Left lobe of liver (tissue), 2 donors: ENCODE measurements at places on chromosomes 5 and 9.

GRCh38 chr9:134502809-134503211 lies 138.8 kb upstream of the COL5A1 start:
- DNase-seq: no peak

DNA sequence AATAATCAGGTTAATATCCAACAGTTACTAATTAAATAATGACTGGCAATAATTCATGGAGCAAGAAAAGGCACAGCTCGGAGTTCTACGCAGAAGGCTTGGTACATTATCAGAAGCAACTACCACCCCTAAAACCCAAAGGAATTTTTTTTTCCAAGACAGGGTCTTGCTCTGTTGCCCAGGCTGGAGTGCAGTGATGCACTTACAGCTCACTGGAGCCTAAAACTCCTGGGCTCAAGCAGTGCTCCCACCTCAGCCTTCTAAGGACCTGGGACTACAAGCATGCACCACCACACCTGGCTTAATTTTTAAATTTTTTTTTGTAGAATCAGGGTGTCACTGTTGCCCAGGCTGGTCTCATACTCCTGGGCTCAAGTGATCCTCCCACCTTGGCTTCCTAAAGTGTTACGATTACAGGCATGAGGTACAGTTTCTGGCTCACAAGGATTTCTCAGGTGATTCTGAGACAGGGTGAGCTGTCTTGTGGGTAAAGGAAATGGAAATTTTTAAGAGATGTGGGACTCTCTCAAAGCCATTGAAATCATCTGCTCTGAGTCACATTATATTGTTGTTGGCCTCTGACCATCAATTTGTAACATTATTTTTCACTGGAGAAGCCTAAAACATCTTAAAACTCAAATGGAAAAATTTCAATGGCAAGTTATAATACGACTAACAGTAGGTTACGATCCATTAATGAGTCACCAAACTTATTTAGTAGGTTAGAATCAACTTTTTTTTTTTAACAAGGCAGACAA lies 19.7 kb upstream of the HSDL2 start:
- DNase-seq: no peak

DNA sequence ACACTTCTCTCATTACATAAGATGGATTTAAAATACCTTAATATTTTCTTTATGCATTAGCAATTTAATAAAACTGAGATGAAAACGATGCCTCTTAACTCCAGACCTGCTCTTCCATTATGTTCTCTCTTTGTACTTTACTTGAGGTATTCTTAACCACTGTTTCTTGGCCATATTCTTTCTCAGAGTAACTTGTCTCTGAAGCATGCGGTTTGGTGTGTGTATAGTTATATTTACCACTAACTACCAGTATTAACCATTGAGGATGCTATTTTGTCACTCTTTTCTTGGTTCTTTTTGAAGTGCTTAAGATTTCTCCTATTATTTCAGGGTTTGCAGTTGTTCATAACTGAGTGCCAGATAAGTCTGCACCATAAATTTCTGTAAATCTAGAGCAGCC lies 17.9 kb downstream of the TMEM167A start:
- DNase-seq: no peak

- peak; percentile 55 for DNase-seq
Observed at GRCh38 chr9:14315875-14316601, 2.1 kb upstream of the NFIB start.

DNA sequence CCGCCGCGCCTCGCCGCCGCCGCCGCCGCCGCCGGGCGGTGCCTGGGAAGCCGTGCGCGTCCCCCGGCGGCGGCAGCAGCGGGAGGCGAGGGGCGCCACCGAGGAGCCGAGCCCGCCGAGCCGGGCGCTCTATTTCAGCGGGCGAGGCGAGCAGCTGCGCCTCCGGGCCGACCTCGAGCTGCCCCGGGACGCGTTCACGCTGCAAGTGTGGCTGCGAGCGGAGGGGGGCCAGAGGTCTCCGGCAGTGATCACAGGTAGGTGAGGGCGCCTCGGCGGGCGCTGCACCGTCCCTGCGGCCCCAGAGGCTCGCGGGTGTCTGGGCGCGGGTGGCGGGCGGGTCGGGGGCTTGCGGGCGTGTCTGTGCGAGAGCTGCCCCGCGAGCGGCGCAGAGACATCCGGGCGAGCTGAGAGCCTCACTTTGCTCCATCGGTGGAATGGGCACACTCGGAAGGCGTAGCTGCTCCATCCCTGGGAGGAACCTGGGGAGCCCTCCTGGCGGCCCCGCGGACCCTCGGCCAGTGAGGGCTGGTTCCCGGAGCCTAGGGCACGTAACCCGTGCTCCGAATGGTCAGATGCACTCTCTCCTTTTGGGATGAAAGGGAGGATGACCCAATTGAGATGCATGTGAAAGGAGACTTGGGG lies 864 bp downstream of the PAPPA start:
- no peak for DNase-seq

DNA sequence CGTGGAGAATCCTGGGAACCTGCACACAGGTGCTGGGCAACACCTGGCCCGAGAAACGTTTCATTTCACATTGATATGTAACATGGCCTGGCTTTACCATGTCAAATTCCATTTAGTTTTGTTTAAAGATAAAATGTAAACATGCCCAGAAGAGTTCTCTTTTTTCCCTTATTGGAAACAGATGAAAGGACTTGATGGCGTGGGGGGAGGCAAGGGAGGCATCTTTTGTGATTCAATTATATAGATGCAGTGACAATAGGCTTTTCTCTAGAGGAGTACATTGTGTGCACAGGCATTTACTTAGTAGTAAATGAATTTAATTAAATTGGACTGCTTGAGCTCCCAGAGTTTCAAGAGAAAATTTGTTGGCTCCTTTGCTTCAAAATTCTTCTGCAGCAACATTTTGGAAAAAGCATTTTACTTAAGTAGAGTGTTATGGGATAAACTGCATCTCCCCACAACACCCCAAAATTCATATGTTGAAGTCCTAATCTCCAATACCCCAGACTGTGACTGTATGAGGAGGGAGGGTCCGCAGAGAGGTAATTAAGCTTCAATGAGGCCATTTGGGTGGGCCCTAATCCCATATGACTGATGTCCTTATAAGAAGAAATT lies 254.3 kb upstream of the NFIL3 start:
- DNase-seq: no peak

DNA sequence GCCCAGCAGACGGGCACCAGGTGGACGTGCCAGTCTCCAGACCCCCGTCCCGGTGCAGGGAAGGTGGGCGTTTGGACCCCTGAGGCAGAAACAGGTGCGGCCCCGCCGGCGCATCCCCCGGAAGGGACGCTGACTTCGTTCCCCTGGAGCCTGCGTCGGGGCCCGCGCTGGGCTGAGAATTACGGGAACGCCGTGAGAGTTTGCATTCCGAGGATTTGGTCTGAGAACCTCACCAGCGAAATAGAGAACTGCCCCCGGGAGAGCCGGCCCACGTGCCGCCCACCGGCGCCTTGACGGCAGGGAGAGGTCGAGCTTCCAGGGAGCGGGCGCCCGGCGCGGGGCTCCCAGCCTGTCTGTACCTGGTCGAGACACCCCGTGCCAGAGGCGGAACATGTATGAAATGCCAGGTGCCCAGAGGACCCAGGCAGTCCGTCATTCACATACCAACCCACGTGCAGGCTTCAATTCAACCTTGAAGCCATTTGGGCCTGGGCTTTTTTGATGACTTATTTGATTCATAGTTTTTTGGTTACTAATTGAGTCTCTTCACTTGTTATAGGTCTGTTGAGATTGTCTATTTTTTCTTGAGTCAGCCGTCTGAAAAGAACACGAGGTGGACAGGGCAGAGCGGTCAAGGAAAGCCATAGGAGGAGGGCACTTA lies 877 bp upstream of the CAMSAP1 start:
- no peak for DNase-seq

GRCh38 chr5:36066540-36067210 lies at the start of gene UGT3A2:
Gene UGT3A2, minus strand, starts transcription at chr5:36066882. Its CDS starts 93 bp downstream, at chr5:36066789.
- no peak for DNase-seq

- DNase-seq: no peak
Observed at GRCh38 chr5:137712139-137712667, 23.7 kb downstream of the KLHL3 start.

DNA sequence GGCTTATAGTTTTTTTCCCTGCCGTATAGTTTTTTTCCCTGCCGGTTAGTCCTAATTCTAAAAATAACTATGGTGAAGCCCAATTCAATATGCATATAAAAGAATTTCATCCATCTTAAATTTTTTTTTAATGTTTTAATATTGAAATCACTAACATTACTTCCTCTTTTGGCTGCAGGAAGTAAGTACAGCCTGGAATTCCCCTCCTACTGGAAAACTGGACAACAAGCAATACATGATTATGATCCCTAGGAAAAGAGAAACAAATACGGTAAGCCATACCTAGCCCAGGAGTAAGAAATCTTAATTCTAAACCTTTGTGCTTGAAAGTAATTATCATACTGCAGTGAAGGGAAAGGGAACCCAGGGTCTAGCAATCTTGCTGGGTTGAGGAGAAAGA lies 119.0 kb downstream of the NR3C1 start:
- no peak for DNase-seq

- DNase-seq: peak; percentile 50
Observed at GRCh38 chr5:177132136-177133095, 1.2 kb upstream of the NSD1 start.

- DNase-seq: no peak
Observed at GRCh38 chr5:75363111-75363510, 26.1 kb downstream of the HMGCR start.

GRCh38 chr5:168312606-168313295 lies 21.3 kb downstream of the WWC1 start:
- DNase-seq: no peak

- DNase-seq: no peak
Observed at GRCh38 chr9:130845901-130846481, 10.9 kb downstream of the ABL1 start.

- DNase-seq: peak; percentile 87
Observed at GRCh38 chr5:136058039-136058971, 29.5 kb downstream of the TGFBI start.

DNA sequence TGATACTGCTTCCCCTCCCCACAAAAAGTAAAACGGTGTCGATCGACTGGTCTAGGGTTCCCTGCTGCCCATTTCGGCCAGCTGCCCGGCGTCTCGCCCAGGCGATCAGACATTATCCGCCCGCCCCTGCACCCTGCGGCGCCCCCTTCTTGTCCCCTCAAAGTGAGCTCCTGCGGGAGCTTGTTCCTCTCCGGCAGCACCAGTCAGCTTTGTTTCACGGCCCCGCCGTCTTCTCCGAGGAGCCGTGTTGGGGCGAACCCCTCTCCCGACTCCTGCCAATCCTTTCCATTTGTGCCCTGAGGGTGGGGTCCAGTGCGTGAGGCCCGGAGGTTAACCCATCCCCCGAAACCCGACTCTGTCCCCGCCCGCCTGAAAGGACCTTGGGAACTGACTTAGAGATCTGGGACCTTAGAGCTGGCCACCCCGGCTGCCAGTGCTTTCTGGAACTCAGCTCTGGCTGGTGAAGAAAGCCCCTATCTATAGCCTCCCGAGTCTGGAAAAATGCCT lies 518 bp downstream of the UBE2B start:
- peak; percentile 75 for DNase-seq

GRCh38 chr5:96870094-96871026 lies 5.9 kb upstream of the ERAP2 start:
- DNase-seq: no peak

DNA sequence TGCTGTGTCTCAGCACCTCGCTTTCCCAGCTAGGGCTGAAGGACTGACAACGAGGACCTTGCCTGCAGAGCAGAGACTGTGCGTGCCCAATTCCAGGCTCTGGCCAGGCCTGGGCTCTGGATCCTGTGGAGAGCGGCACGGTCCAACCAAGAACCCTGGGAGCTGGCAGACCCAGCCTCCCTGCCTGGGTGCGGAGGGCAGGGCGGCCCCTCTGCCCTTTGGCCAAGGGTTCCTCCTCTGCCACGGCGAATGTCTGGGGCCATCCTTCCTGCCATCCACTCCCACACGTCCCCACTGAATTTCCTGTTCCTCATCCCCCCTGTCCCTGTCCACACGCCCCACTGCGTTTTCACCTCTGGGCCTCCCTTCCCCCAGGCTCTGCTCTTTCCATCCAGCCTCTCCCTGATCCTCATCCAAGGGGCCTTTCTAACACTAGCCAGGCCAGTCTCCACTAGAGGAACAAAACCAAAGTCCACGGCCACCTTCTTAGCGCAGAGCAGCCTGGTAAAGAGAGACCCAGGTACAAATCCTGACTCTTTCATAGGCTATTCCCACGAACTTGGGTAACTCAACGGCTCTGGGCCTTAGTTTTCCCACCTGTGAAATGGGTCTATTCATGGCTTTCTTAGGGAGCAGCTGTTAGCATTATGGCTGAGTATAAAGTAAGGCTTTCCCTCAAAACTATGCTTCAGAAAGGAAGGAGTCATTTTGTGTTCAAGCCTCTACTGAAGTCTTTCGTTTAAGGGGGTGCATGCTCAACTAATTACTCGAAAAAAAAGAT lies 95.5 kb upstream of the PHYKPL start:
- no peak for DNase-seq

DNA sequence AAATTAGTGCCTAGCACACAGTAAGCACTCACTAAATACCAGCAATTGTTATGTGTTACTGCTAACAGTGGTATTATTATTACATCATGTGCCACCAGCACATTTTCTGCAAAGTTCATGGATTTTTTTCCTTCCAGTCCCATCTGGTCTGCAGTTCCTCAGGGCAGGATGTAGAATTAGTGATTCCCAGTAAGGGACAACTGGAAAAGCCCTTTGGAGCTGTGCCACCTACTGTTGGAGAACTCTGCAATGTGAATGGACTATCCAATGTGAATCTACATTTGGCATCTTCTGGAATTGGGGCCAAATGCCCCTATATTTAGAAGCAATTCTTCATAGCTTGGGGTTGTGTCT lies 154.0 kb downstream of the CDH6 start:
- DNase-seq: no peak

DNA sequence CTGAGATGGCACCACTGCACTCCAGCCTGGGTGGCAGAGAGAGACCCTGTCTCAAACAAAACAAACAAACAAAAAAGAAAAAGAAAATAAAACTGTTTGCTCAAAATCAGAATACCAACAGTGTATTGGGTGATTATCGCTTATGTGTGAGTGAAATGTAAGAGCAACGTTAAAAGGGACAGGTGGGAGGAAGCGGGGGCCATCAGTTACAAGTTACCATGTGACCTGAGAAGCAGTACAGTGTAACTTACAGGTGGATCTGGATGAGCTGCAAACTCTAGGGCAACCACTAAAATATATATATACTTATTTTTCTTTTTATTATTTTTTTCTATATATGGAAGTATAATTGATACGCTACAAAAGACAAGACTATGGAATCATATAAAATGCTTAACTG lies 93.4 kb downstream of the KCNT1 start:
- no peak for DNase-seq

DNA sequence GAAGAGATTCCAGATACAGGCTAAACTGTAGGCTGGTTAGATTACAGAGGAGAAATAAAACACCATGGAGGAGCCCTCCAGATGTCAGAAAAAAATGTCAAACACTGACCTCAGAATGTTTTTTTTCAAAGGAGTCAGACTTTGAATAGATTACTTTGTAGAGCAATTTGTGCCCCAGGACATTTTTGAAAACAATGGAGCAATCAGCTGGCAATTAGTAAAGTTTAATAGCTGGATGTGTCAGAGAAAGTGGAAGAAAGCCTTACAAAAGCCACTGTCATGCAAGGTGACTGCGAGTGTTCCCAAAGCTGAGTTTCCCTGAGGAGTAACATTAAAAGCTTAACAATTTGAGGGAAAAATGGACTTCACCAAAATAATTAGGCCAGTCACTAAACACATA lies 417.8 kb upstream of the CTNND2 start:
- DNase-seq: no peak
